ENCODE measurements at places on chromosomes 12 and 14. TPM values are rescaled to one million over a fixed set of nuclear protein-coding genes. Genes with fewer than 3 reads are reported as not detected.

- DNase-seq, result no peak
These were observed 66.6 kb upstream of the FAR2 start for GRCh38 chr12:29082522-29082921.

The NCKAP5L gene
- 7.2 TPM for polyA plus RNA-seq

DNA sequence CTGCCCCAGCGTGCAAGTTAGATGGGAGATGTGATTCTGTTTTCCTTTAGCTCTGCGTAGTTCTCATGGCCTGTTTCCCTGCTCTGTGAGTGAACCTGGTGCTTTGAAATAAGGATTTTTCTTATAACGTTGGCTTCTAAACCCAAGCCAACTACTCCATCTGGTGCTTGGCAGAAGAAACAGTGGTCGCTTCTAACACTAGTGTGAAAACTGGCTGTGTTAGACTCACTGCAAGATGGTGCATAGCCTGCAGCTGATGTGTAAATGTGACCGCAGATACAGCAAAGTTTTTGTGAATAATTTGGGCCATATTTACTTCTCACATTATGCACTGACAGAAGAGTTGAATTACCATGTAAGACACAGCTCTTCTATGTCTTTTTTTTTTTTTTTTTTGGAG, 12.2 kb downstream of the GTF2H3 start:
- no peak for DNase-seq

DNA sequence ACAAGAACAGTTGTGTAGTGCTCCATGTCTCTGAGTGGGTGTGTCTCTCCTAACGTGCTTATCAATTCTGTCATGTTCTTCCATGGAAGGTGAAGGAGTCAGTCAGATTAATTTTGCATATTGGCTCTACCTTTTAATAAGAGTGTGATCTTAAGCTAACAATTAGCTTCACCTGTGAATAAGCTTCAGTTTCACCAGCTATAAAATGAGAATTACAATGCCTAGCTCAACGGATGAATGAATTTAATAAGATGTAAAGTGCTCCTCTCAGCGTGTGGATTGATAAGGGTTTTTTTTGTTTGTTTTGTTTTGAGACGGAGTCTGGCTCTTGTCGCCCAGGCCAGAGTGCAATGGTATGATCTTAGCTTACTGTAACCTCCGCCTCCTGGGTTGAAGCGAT, 32.7 kb downstream of the CCDC175 start:
- no peak for DNase-seq

GRCh38 chr14:77654001-77654441, 37.6 kb upstream of the SPTLC2 start:
- DNase-seq, result no peak

- DNase-seq, result no peak
These were observed 802 bp upstream of the TMPRSS12 start for GRCh38 chr12:50841716-50842531.

- no peak for DNase-seq
These were observed 163.4 kb downstream of the AKAP6 start for GRCh38 chr14:32492457-32492856.

Data from kidney (tissue), 22 donors.